ENCODE measurements at places on chromosomes 16 and 17. TPM values are rescaled to one million over a fixed set of nuclear protein-coding genes. Genes with fewer than 3 reads are reported as not detected.

Gene CCL17
- total RNA-seq, result not detected

Gene PERCC1
- not detected for total RNA-seq

Gene CBLN1
- not detected for total RNA-seq

Gene MBTD1
- 3.5 TPM for total RNA-seq
